Stimulated activated CD8-positive, alpha-beta memory T cell treated with anti-CD3 and anti-CD28 coated beads, Interleukin-15, amount 100 ng/mL, for 4 hours (primary cell): ENCODE measurements at places on chromosomes 5 and 9.

DNA sequence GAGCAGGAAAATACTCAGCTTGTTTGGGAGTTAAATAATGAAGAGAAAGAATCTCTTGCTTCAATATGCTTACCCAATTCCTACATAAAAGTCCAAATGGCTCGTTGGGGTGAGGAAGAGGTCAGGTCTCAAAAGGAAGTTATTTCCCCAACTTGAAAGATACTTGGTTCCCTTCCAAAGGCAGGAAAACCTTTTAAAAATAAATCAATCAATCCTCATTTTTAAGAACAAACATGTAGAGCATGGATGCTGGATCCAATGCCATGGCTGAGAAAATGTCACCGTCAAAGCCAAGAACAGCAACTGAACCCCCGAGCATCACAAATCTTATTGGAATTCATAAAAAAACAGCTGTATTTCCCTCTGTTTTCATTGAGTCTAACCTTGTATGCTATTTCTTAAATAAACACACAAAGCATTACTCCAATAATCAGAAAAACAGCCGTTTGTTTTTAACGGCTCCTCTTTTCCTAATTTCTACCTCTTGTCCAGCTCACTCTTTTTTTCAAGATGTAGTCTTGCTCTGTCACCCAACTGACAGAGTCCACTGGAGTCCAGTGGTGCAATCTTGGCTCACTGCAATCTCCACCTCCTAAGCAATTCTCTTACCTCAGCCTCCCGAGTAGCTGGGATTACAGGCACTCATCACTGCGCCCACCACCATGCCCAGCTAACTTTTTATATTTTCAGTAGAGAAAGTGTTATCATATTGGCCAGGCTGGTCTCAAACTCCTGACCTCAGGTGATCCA is 140.7 kb downstream of the GNA14 start:
- DNase-seq: no peak

- DNase-seq: no peak
These were observed 133.4 kb downstream of the FER start for GRCh38 chr5:108881133-108881532.

- DNase-seq: no peak
These were observed 326.8 kb upstream of the IRX1 start for GRCh38 chr5:3268760-3269330.

DNA sequence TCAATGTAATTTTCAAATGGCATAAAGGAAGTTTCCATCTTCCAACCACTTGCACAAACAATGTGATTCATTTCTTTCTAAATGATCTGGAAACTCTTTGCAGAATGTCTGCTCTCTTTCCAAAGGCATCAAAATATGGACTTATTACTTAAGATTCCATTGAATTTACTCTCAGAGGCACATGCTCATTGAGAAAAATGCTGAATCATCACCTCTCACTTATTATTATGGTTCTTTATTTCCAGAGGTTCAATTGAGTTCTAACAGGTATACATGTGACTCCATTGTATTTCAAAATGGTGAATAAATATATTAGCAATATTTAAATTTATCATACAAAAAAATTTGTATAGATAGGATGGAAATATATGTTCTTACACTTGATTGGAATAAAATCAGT is 1140.6 kb downstream of the EFNA5 start:
- DNase-seq: no peak

DNA sequence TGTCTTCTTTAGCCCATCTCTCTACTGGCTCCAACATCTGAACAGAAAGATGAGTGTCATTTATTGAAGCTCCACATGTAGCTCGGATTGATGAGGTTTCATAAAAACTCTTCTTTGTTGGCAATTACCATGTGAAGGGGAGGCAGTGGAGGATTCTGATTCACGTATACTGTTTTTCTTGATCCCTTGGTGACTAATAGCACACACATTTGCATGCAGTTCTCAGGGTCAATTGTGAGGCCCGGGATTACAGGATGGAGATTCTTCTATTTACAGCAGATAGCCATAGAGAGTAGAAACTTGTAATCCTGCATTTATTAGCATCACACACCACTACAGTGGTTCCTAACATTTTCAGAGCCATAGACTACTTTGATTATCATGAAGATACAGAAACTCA is 133.2 kb upstream of the MARCHF11 start:
- no peak for DNase-seq

DNA sequence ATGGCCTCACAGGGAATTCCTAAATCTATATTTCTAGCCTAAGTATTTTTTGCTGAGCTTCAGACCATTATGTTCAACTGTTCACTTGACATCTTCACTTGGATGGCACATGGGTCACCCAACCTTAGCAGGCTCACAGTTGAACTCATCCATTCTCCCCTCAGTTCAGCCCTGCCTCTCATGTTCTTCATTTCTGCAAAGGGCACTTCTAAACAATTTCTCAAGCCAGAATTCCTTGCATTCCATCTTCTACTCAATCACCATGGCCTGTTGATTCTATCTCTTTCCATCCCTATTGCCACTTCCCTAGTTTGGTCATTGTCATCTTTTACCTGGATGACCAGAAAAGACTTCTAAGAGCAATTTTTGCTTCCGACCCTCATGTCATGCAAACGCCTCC is 7.3 kb upstream of the RGS3 start:
- no peak for DNase-seq

GRCh38 chr5:150689120-150689519 is 11.7 kb downstream of the RBM22 start:
- DNase-seq: no peak

DNA sequence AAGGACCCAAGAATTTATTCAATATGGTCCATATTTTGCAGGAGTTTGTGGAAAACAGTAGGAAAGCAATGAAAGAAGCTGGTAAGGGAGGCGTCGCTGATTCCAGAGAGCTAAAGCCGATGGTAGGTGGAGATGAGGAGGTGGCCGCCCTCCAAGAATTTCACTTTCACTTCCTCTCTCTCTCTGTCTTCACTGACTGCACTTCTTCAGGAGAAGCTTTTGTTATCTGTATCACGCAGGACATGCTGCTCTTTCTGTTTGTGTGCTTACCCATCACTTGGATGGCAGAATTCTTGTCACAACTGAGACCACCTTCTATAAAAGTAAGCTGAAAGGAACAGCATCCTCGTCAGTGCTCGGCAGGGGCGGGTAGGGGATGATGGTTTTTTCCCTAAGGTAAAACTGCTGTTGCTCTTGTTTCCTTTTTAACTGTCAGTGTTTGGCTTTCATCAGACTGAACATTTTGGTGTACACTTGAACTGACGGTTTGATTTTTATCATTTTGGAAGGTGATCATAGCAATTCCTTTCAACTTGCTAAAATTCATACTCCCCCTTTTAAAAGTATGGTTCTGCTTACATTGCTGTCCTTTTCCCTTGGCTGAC is 62.4 kb upstream of the FSD1L start:
- no peak for DNase-seq

DNA sequence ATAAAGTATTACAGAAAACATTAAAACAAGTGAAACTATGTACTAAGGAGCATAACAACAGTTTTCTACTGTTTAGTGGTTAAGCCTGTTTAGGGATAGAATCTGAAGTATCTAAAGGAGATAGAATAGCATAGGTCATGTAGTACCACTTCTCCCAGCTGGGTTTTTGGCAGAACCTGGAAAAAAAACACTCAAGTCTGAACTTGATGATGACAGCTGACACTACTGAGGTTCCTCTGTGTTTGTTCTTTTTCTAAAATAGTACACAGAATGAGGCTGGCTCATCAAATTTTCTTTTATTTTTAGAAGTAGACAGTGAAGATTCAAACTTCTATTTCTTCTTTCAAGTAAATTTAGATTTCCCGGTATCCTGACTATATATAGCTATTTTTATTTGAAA is 203.8 kb upstream of the ACO1 start:
- no peak for DNase-seq

- DNase-seq: peak; percentile 31
These were observed 723 bp downstream of the SNX18 start for GRCh38 chr5:54518146-54518817.

DNA sequence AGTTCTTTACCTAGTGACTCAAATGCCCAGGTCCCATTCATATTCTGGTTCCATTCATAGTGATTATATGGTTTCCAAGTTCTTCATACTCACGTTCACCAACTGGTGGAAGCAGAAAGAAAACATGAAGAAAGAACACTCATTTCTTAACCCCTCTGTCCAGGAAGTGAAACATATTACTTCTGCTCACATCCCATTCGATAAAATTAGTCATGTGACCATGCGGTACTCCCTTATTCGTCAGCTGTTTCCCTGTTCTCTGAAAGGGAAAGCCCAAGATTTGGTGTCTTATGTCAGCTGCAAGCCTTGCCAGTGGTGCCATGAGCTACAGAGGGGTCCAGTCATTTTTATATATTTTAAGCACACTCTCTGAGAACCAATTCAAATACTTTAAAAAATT is 387.0 kb upstream of the DMAC1 start:
- DNase-seq: no peak

- DNase-seq: no peak
These were observed 2371.7 kb upstream of the C9orf72 start for GRCh38 chr9:29945012-29945411.
